ENCODE measurements at places on chromosomes 13 and 19.

- H3K27ac ChIP-seq = no peak overlapping the region
- H3K4me3 ChIP-seq = no peak overlapping the region
- H3K4me1 ChIP-seq = no peaks in the 10 kb centered on the region
- DNase-seq = no peak
Observed at GRCh38 chr13:102227741-102228140, 174.1 kb downstream of the FGF14 start.

- DNase-seq = no peak
- no peak overlapping the region for H3K27ac ChIP-seq
- H3K4me3 ChIP-seq = no peak overlapping the region
- no peaks in the 10 kb centered on the region for H3K36me3 ChIP-seq
- peaks cover 5% of the 10 kb centered on the region for H3K4me1 ChIP-seq
Observed at GRCh38 chr13:85093808-85094207, 705.4 kb downstream of the SLITRK6 start.

GRCh38 chr13:34897220-34897619 is 44.9 kb upstream of the NBEA start:
- H3K4me1 ChIP-seq = no peaks in the 10 kb centered on the region
- DNase-seq = no peak
- no peaks in the 10 kb centered on the region for H3K36me3 ChIP-seq

DNA sequence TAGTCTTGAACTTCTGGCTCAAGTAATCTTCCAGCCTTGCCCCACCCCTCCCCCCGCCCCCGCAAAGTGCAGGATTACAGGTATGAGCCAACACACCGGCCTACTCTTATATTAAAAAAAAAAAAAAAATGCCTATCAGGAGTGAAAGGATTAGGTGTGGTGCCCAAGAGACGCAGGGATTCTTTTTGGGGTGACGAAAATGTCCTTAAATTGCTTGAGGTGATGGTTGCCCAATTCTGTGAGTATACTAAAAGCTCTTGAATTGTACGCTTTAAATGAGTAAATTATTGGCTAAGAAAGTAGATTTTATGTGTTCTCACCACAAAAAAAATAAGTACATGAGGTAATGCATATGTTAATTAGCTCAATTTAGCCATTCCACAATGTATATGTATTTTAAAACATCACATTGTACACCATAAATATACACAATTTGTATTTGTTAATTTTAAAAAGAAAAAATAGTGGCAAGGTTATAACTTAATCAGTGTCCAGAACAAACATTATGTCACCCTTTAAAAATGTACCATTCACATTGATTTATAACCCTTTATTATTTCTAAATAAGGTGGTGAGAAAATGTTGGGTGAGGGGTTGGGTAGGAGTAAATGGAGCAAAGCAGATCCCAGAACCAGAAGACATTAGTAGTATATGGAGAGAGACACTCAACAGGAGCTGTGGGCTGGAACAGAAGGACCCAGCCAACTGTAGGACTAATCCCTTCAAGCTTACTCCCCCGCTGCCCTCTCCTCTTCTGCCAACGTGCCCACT is 3.9 kb downstream of the IGSF23 start:
- peaks cover 3% of the 10 kb centered on the region for H3K4me1 ChIP-seq
- no peak overlapping the region for H3K4me3 ChIP-seq
- DNase-seq = no peak
- H3K27ac ChIP-seq = no peak overlapping the region
- H3K27me3 ChIP-seq = no peaks in the 10 kb centered on the region
